Endodermal cell (in vitro differentiated cells): ENCODE measurements at places on chromosomes 16 and 17. TPM values are rescaled to one million over a fixed set of nuclear protein-coding genes. Genes with fewer than 3 reads are reported as not detected.

The ZNF771 gene
- total RNA-seq, result 12.5 and 14.7 TPM in 2 replicates

The TAC4 gene
- 3.2 to 5.0 TPM (median 3.9 TPM) in 3 replicates for total RNA-seq

The ACSM3 gene
- total RNA-seq, result 1.6 and 2.1 TPM in 2 replicates

GRCh38 chr16:20485408-20485807 lies 34.1 kb downstream of the ACSM2A start:
- H3K4me1 ChIP-seq, result no peaks in the 10 kb centered on the region
- H3K27ac ChIP-seq, result no peak overlapping the region
- H3K36me3 ChIP-seq, result no peaks in the 10 kb centered on the region

- H3K36me3 ChIP-seq, result peaks cover 62% of the 10 kb centered on the region
- no peaks in the 10 kb centered on the region for H3K4me1 ChIP-seq
- DNase-seq, result no peak
- no peaks in the 10 kb centered on the region for H3K27me3 ChIP-seq
- H3K4me3 ChIP-seq, result no peak overlapping the region
Measured at GRCh38 chr16:19186408-19186807, 18.4 kb downstream of the SYT17 start.

- H3K36me3 ChIP-seq, result no peaks in the 10 kb centered on the region
- H3K4me1 ChIP-seq, result no peaks in the 10 kb centered on the region
- no peak overlapping the region for H3K27ac ChIP-seq
- no peak overlapping the region for H3K4me3 ChIP-seq
- no peaks in the 10 kb centered on the region for H3K27me3 ChIP-seq
Measured at GRCh38 chr16:86831366-86831765, 253.0 kb downstream of the FOXL1 start.

GRCh38 chr16:86733546-86734254 lies 155.4 kb downstream of the FOXL1 start:
- peaks cover 47% of the 10 kb centered on the region for H3K27me3 ChIP-seq
- H3K4me3 ChIP-seq, result no peak overlapping the region
- DNase-seq, result peak; percentile 88

DNA sequence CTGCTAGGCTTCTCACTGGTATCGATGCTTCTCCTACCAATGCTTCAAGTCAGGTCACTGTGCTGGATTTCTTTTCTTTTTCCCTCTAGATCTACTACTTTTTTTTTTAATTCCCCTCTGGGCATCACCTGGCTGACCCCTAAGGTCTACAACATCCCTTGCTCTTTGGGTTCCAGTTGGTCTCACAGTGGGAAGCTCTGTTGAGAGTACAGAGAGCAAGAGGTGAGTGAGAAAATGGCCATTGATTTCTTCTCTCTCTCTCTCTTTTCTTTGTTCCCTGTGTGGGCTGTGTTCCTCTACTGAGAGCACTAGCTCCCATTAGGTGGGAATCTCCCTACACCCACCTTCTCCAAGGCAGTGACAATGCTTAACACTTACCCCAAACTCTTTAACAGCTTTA lies 413.4 kb downstream of the KCNJ2 start:
- no peaks in the 10 kb centered on the region for H3K36me3 ChIP-seq
- no peaks in the 10 kb centered on the region for H3K4me1 ChIP-seq
- no peaks in the 10 kb centered on the region for H3K27me3 ChIP-seq
- DNase-seq, result no peak
- H3K4me3 ChIP-seq, result no peak overlapping the region
- H3K27ac ChIP-seq, result no peak overlapping the region
